ENCODE measurements at places on chromosomes 2 and 18.

- DNase-seq: no peak
Observed at GRCh38 chr2:74760875-74761630, 72.9 kb upstream of the HK2 start.

- no peak for DNase-seq
Observed at GRCh38 chr2:213098612-213099011, 52.8 kb downstream of the IKZF2 start.

DNA sequence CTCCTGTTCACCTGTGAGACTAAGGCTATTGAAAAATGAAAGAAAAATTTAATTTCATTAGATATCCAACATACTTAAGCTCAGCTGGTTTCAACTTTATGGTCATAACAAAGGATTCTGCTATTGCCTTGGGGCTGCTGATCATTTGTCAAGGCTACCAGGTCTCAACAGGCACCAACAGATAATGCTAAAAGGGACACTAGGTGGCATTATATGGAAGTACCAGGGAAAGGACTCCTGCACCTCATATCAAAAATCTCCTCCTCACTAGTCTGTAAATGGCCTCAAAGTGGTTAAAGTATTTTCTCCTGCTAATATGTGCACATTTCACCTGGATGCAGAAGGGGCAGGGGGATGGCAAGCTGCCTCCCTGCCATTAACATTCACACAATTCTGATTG, 167.9 kb upstream of the REG3A start:
- DNase-seq: no peak

- no peak for DNase-seq
Observed at GRCh38 chr2:5164776-5165525, 527.2 kb upstream of the SOX11 start.

DNA sequence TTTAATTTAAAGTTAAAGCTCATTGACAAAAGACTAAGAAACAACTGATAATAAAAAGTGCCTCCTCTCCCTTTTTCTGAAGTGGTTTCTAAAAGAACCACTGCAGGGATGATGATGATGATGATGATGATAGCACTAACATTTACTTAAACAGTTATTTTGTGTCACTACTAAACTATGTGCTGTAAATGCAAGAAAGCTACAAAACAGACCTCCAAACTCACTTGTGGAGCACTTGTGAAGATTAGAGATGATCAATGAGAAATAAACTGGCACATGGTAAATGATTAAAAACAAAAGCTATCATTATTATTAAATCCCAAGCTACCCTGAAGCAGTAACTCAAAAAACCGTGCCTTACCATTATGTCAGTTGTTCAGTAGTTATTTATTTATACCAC, 88.7 kb downstream of the SLC8A1 start:
- DNase-seq: no peak

GRCh38 chr18:28999726-29000125, 822.8 kb upstream of the CDH2 start:
- DNase-seq: no peak

DNA sequence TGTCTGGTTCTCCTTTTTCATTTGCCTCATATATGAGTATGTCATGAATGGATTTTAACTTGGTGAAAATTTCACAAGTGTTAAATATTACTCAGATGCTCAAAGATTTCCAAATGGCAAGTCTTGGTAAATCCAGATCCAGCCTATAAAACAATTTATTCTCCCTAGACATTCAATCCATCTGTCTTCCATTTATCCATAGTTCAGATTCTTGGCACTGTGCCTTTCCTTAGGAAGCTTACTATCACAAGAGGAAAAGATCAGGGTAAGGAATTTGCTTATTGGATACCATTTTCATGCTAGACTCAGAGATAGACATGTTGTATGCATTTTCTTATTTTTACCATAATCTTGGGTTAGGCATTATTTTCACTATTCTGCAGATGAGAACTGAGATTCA, 72.5 kb upstream of the LRRTM1 start:
- DNase-seq: no peak

GRCh38 chr2:185638771-185639170, 99.8 kb upstream of the FSIP2 start:
- no peak for DNase-seq

DNA sequence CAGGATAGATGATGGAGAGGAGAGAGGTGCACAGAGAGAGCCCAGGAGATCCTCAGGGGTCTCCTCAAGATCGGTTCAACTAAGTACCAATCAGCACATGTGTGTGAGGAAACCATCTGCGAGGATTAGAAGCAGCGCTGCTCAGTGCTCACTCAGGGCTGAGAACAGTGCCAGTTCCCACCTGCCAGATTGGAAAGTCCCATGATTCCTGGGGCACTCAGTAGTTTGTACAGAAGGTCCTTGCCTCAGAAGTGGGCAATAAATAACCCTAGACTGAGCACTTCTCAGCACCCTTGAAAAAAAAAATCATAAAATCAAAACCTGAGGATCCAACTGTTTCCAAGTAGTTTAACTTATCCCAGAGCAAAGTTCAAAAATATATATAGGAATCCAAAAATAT, 53.8 kb downstream of the SEMA4F start:
- DNase-seq: no peak

DNA sequence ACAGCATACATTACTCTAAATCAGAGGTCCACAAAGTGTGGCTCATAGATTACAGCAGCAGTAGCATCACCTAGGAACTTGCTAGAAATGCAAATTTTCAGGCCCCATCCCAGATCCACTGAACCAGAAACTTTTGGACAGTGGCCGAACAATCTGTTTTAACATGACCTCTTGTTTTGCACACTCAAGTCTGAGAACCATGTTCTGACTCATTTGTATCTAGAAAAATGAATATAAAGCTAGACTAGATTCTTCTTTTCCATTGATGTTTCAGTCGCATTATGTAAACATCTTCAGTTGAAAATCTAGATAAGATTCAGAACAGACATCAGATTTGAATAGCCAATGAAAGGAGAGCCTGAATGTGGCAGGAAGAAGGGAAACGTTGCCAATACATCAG, 608.8 kb downstream of the LRP1B start:
- DNase-seq: no peak

GRCh38 chr2:100621371-100621951, 58.7 kb downstream of the PDCL3 start:
- DNase-seq: no peak

- no peak for DNase-seq
Observed at GRCh38 chr2:29589440-29590103, 331.8 kb downstream of the ALK start.

- DNase-seq: peak; percentile 19
Observed at GRCh38 chr2:15560140-15560987, 770 bp downstream of the NBAS start.

DNA sequence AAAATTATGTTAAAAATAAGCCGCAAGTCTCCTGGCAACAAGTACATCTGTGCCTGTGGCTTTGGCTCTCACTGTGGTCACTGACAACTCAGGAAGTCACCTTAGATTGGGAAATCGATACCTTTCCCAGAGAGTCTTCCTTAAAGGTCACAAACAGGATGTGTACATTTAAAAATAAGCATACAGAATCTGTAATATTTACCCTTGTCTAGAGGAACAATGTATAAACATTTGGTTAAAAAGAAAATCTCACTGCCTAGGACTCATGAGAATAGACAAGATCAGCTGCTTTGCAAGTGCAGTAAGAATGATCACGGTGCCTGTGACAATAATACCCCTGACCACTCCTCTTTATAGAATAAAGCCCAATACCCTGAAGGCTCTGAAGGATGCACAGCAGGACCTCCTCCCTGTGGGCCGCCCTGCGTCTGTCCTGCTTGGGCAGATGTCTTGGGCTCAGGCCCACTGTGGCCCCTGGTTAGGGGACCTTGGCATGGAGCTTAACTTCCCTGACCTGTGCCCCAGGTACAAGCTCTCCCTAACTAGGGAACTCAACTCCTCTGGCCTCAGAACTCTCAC, 98.0 kb upstream of the MGAT4A start:
- DNase-seq: peak; percentile 21
